Stimulated activated CD4-positive, alpha-beta T cell treated with anti-CD3 and anti-CD28 coated beads, Interleukin-15, amount 100 ng/mL, for 1 hour (primary cell): ENCODE measurements at places on chromosomes 11 and 22.

GRCh38 chr22:48918585-48919186, 909.0 kb downstream of the BRD1 start:
- no peak for DNase-seq

DNA sequence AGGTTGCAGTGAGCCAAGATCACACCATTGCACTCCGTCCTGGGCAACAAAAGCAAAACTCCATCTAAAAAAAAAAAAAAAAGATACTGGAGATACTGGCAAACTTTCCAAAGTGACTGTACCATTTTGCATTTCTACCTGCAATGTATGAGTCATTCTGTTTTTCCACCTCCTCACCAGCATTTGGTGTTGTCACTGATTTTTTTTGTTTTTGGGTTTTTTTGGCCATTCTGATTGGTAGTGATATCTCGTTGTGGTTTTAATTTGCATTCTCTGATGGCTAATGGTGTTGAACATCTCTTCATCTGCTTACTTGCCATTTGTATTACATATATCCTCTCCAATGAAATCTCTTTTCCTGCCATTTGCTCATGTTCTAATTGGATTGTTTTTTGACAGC, 12.0 kb upstream of the RBX1 start:
- no peak for DNase-seq

DNA sequence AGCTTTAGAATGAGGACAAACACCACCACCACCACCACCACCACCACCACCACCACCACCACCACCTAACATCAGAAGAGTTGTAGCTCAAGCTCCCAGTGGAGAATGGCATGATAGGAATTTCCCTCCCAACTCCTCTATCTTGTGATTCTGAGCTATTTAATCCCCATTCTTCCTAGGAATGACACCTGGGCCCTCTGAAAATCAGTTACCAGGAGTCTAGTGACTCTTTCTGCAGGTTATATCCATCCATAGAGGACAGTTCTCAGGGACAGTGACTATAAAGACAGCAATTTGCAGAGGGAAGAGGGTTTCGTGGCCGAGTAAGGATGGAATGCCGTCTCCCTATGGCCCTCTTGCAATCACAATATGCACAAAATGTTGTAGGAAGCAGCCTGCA, 27.8 kb downstream of the MYH9 start:
- DNase-seq: no peak

DNA sequence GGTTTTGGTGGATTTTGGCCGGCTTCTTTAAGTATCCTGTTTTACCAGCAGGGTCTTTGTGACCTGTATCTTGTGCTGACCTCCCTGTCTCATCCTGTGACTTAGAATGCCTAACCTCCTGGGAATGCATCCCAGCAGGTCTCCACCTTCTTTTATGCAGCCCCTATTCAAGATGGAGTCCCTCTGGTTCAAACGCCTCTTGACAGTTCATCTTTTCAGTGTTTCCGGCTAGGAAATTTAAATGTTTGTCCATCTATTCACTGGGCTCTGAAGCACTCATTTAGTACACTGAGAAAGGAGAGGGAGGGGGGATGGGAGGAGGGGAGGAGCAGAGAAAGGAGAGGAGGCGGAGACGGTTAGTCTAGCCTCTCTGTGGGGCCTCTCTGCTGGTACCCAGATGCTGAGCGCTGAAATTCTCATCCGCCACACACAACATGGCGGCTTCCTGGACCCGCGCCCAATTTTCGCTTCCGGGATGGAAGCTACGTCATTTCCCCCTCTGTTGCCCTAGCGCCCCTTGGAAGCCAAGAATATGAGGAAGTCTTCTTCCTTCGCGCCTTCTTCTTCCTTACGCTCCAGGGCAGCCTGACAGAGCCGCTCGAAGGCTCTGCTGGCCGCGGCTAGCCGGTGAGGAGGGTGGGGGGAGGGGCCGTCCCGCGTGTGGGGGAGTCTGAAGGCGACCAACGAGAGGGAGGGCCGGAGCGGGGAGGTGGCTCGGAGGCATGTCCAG, 69.0 kb upstream of the SYT13 start:
- DNase-seq: peak; percentile 85

DNA sequence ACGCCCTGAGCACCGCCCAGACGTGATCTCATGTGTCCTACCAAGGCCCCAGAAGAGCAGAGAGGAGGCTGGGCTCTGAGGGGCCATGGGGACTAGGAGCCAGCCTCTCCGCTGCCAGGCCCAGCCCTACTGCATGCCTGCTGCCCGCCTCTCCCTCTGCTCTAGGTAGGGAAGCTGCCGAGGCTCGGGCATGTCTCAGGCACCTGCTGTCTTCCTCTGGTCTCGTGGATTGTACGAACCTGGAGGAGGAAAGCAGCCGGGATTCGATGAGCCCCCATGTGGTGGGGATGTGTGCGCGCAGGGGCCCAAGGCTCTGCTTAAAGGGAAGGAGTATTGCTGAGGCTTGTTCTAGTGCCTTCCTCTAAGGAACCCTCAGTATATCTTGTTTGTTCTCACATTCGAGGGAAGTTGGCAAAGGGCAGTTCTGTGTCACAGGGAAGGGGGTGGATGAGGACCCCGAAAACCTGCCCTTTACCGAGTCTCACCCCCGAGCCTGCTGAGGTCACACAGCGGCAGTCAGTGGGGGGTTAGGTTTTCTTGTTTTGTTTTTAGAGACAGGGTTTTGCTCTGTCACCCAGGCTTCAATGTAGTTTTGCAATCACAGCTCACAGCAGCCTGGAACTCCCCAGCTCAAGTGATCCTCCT, 21.2 kb downstream of the DAGLA start:
- DNase-seq: no peak

DNA sequence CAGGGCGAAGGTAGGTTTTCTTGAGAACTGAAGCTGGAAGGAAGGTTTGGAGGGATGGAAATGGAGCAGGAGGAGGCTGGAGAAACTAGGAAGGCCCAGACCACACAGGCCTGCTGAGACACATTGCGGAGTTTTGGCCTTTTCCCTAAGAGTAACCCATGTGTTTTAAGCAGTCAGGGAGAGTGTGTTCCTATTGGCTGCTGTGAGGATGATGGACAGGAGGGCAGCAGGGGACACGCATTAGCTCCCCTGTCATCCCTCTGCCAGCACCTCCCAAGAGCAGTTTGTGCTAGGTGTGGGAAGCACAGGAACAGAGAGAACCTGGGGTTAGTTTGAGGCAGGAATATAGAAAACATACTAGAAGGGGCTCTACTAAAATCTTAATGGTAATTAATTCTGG, 842.1 kb downstream of the TBC1D22A start:
- DNase-seq: no peak

DNA sequence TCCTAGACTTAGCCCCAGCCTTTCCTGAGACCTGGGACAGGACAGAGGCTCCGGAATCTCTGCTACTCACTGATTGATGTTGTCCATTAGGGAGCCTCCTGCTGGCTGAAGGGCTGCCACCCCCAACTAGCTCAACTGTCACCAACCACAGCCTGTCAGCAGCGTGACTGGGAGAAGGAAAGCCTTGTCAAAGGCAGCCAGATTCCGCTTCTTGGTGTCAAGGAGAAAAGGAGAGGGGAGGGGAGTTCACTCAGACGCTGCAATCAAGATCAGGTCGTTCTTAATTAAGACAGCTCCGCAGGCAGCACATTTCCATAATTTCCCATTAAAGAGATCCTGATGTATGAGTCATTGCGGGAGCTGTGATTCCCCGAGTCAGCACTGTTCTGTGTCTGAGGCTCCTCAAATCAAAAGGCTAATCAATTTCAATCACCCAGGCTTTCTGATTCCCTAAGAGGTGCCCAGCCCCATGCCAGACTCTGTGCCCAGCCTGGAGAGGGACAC, 152.8 kb upstream of the ZBED5 start:
- no peak for DNase-seq

GRCh38 chr11:119521551-119521950, 98.6 kb upstream of the THY1 start:
- DNase-seq: no peak

DNA sequence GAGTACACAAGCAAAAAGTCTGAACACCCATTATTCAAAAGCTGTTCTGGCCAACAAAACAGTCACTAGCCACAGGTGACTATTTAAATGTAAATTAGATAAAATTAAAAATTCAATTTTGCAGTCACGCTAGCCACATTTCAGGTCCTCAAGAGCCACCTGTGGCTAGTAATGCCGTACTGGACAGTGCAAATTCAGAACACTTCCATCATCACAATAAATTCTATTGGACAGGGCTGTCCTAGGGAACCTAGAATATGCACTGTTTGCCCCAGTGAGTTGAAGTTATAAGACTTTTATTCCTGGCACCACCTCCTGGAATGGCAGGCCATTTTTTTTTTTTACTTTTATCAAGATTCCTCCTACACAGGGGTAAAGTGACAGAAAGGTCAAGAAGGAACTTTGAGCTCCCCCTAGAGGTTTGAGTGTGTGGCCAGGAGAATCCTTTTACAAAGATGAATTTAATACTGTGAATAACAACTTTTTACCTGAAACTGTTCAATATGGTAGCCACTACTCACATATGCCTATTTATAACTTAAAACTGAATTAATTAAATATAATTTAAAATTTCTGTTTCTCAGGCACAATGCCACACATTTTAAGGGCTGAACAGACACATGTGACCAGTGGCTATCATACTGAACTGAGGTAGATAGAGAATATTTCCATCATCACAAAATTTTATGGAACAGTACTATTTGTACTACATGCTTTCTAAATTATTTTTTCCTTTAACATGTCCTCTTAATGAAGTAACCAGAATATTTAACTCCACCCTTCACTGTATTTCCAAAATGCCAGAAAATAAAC, 6.5 kb downstream of the MSANTD2 start:
- no peak for DNase-seq

DNA sequence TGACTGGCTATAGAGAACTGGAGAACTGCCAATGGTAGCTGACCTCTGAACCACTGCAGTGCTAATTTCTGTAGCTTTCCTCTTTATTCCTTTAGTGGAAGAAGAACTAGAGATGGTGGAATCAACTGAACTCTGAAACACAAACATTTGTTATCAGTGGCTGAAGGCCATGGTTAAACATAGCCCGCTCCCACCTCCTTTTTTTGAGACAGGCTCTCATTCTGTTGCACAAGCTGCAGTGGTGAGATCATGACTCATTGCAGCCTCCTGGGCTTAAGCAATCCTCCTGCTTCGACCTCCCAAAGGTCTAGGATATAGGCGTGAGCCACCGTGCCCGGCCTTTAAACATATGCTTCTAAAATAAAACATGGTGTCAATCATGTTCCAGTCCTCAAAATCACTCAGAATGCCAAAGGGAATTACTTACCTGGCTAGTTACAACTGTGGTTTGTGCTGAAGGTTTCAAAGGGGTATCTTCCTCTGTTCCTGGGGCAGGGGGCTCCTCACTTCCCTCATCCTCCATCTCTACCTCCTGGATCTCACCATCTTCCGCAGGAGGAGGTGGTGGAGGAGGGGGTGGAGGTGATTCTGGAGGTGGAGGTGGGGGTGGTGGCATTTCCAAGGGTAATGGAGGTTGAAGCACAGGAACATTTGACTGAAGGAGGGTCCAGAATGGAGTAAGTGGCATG, 9.0 kb upstream of the AGBL2 start:
- no peak for DNase-seq
